ENCODE measurements at places on chromosomes 1 and 21. TPM values are rescaled to one million over a fixed set of nuclear protein-coding genes. Genes with fewer than 3 reads are reported as not detected.

Gene CHRNB2
- not detected for total RNA-seq

DNA sequence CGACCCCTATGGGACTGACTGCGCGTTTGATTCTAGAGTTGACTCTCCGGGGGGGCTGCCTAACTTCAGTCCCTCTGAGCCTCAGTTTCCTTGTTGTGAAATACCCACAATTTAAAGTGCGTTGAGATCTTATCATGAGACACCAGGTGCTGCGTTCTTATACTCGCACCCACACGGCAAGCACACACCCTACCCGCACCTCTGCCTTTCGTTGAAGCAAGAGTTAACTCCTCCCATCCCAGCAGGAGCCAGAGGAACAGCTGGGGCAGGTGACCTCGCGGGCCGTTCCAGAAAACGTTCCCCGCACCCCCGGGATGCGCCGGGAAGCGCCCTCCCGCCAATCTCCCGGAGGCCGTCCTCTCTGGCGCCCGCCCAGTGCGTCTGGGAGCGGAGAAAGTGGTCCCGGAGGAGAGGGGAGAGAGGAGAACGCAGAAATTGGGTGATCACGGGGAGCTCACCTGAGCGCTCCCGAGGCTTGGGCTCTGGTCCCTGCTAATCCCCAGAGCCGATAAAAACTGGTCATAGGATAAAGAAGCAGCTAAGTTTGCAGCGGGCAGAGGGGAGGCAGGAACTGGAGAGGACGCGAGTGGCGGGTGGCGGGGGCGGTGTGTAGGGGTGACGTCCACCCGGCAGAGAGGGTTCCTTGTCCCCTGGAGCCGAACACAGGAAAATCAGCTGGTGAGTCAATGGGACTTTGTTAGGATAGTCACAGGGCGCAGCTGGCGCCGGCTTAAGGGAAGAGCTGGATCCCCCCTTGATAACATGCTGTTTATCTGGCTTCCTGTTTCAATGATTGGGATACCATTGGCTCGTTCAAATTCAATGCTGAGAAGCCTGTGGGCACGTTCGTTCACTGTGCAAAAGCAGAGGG lies 869 bp downstream of the NAV1 start:
- peaks cover 31% of the 10 kb centered on the region for H3K27me3 ChIP-seq
- H3K36me3 ChIP-seq, result no peaks in the 10 kb centered on the region
- no peak for DNase-seq

Gene VPS26C
- 62.7 TPM for total RNA-seq

Gene GBP1
- total RNA-seq, result 52.1 TPM

Gene OVAAL
- total RNA-seq, result not detected

DNA sequence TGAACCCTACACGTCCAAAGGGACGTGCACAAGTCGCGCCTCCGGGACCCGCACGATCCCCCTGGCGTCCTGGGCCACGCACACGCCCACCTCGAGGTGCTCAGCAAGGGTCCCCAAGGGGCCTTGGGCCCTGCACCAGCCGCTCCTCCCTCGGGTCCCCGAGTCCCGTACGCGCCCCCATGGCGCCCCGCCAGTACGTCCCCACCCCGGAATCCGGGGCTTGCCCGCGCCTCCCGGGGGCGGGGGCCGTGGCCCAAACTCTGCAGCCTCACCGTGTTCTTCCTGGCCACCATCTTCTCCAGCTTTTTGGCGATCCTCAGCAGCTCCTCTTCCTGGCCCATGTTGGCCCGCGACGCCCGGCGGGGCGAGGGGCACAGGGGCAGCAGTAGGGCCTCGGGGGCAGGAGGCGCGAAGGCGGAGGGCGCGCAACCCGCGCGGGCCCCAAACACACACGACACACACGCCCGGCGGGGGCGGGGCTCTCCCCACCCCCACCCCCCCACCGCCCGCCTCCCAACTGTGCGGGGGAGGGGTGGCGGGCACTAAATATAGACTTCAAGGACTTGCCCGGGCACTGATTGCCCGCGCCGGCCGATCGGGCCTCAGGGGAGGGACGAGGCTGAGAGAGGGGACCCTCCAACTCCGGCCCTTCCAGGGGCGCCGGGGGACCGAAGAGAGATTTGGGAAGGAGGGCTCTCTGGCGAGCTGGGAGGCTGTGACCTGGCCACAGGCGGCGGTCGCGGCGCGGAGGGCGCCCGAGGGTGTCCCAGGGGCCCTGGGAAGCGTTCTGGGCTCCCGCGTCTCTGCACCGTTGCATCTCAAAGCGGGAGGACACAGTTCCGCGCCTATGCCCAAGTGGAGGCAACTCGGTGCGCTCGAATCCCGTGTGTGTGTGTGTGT lies at the start of gene TCEA3:
Gene TCEA3 (minus strand): TSS at position 456 of the 900 bp plus-strand sequence. CDS start 115 bp downstream, at position 341.
- DNase-seq, result peak; percentile 50
- H3K27ac ChIP-seq, result no peak within 1 kb of the TSS
- H3K4me1 ChIP-seq, result peaks cover 22% of the 10 kb centered on the region
- H3K27me3 ChIP-seq, result no peaks in the 10 kb centered on the region

- no peak overlapping the region for H3K4me3 ChIP-seq
- H3K36me3 ChIP-seq, result no peaks in the 10 kb centered on the region
- no peaks in the 10 kb centered on the region for H3K4me1 ChIP-seq
- H3K27me3 ChIP-seq, result no peaks in the 10 kb centered on the region
- H3K27ac ChIP-seq, result no peak overlapping the region
- no peak for DNase-seq
Observed at GRCh38 chr1:15786581-15786980, 20.9 kb downstream of the UQCRHL start.

Data from CD8-positive, alpha-beta memory T cell (primary cell).